Hematopoietic multipotent progenitor cell (in vitro differentiated cells): ENCODE measurements at places on chromosomes 1 and 21.
A peak's percentile ranks its signal among the peaks of the same experiment; 100 is the strongest.

GRCh38 chr1:155940993-155941844 is at the start of gene RXFP4:
Gene RXFP4 (plus strand): TSS chr1:155941638. CDS start chr1:155941710, 72 bp downstream.
- DNase-seq = peak; percentile 28

DNA sequence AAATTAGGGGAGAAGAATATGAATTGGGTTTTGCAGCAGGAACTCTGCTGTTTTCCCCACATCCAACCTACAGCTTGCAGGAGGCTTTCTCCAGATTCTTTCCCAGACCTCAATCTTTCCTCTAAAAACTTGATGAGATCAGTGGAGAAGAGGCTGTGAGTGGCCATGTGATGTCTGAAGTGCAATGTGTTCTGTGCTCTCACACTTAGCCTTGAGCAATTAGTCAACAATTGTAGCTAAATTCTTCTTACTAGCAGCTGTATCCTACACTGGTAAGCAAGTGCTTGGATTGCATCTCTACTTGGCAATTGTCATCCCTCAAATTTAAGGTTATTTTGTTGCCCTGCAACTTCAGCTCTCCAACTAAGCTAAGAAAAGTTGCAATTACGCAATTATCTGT is 807.3 kb upstream of the RGS18 start:
- DNase-seq = no peak

DNA sequence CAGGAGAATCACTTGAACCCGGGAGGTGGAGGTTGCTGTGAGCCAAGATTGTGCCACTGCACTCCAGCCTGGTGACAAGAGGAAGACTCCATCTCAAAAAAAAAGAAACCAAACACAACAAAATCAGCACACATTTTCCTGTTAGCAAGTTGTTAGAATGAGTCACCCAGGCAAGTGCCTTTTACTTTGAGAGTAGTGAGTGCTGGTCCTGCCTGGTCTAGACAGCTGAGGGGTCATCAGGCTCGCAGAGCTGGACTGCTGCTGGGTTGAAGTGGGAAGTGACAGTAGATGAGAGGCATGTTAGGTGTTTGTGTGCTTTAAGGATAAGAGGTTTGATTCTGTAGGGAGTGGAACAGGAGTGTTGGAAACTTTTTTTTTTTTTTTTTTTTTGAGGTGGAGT is 31.9 kb downstream of the GNPAT start:
- DNase-seq = no peak

DNA sequence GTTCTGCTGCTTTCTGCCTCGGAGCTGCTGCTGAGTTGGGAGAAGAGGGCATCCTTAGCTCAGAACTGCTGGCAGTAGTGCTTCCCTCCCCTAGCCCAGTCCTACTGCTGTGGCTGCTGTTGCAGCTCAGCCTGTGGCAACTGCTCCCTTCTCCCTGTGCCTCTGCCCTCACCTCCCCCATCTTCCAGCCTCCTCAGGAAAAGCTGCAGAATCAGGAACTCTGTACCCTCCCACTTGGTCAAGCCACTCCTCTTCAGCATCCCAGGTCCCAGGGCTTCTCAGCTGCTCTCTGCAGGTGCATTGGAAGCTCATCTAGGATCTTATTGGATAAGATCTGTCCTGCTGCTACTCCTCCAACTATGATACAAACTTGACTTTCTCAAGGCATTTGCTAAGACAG is 316.7 kb downstream of the BRINP2 start:
- no peak for DNase-seq

- no peak for DNase-seq
Measured at GRCh38 chr1:116947092-116947860, 37.6 kb downstream of the PTGFRN start.

- DNase-seq = no peak
Measured at GRCh38 chr1:5386371-5386770, 605.9 kb downstream of the NPHP4 start.

DNA sequence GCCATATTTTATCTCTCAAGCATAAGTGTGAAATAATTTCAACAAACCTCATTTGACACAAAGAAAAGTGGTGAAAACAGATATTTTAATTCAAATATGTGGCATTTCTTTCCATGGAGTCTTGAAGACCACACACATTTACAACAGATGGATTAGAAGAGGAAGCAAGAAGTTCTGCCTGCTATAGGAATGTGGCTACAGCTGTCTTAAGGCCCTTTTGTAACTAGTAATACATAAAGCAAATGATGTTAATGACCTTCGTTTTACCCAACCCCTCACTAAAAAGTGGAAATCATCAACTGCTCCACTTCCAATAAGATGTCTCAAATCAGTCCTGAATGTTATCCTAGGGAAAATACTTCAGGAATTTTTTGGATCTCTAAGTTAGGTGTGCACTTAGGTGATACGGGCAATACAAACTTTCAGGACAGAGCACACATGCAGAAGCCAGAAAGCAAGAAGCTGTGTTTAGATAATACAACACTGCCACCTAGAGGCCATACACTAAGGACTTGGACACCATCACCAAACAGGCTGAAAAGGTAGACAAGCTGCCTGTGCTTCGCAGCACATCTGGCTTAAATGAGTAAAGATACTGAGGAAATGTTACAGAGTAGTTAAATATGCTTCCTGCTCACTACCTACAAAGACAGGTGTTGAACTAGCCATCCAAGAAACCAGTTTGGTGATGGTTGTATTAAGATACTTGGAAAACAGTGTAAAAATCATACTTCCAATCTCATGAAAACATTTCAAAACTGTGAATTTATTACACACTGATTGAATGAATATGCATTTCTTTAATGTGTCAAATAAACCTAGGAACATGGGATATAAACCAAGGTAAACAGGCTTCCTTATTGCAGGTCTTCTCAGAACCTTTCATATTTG is 24.4 kb downstream of the RRAGC start:
- DNase-seq = peak; percentile 80

- peak; percentile 55 for DNase-seq
Measured at GRCh38 chr1:159924025-159924790, 1.1 kb downstream of the TAGLN2 start.

DNA sequence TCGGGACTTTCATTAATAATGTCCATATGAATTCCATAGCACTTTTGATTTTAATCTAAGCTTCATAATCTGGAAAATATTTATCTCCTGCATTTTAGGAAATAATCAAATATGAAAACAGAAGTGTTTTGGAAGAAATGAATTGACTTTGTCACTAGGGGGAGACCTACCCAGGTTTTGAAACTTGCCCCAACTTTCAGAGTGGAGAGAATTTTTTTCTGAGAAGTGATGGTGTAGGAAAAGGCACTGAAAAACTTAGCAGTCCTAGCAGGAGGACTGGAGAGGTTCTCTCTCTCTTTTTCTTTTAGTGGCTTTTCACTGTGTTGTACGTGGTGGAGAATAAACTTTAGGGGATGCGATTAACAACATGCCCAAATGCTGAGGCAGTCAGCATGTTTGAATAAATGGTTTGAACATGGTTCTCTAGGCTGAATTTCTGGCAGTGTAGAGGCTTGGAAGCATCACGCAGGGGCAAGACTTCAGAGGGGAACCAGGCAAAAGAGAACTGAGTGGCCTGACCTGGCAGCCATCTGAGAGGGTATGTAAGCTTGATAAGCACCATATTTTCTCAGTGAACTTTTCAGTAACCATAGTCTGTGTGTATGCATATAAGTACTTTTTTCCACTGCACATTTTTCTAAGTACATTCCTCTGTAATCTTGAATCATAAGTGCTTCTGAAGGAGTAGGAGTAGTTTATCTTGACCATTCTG is 68.3 kb upstream of the NEK7 start:
- no peak for DNase-seq

- no peak for DNase-seq
Measured at GRCh38 chr1:54325703-54326461, 80.3 kb downstream of the SSBP3 start.

GRCh38 chr1:171110621-171111326 is 20.1 kb downstream of the FMO3 start:
- DNase-seq = no peak

- DNase-seq = no peak
Measured at GRCh38 chr1:41844781-41845272, 73.9 kb downstream of the HIVEP3 start.

- no peak for DNase-seq
Measured at GRCh38 chr1:215606564-215607168, 39.6 kb downstream of the KCTD3 start.

GRCh38 chr1:56235909-56236510 is 343.4 kb downstream of the PLPP3 start:
- no peak for DNase-seq

DNA sequence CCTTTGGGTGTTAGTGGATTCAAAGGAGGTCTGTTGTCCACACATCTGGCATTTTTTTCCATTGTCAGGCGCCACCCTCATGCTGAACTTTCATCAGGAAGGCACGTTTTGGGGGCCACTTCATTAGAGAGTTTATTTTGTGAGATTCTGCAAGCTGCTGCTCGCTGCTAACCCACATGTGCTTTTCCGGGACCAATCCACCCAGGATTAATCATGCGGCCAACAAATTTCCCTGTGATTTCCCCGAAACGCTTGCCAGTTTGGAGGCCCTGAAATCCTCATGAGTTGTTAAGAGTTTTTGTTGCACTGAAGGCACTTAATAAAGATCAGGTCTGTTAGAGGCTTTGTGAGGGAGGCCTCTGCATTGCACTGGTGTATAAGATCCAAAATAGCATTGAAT is 2.4 kb downstream of the PDPN start:
- DNase-seq = no peak

GRCh38 chr1:19840228-19840627 is 25.1 kb upstream of the RNF186 start:
- no peak for DNase-seq
